ENCODE measurements at places on chromosomes 7 and 10. TPM values are rescaled to one million over a fixed set of nuclear protein-coding genes. Genes with fewer than 3 reads are reported as not detected.

FZD1 gene
- 0.61 TPM for total RNA-seq

GRCh38 chr10:129033790-129034272, 433.2 kb upstream of the MGMT start:
- DNase-seq: no peak

NODAL gene
- 84.7 TPM for total RNA-seq

DNA sequence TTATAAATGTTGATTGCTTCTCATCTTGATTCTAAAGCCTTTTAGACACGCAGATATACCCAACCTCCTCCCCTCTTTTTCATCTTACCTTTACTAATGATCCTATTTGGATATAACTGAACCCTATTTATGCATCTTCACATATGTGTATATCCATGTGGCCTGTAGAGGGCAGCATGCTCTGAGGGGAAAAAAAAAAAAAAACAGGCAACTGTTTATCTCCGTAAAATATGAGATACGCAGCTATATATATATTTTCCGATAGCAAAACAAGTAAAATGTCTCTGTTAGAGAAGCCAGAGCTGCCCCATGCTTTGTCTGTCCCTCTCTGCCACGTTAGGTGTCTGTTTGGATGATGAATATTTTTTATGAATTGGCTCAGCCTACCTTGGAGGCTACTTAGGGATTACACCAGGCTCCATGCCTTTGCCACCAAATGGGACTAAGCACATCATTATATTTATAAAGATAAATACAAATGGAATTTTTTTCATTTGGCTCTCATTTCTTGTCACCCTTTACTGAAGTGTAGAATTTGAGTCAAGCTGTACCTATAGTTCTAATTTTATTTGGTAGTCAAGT, 174.8 kb upstream of the FZD1 start:
- no peak for DNase-seq

ARPC1A gene
- total RNA-seq: 169 TPM

GRCh38 chr10:11236234-11236633, 218.6 kb downstream of the CELF2 start:
- DNase-seq: no peak

GRCh38 chr10:37856881-37857286, 526 bp downstream of the ZNF248 start:
- no peak for DNase-seq

- no peak for DNase-seq
Measured at GRCh38 chr7:101860316-101861217, 43.1 kb downstream of the CUX1 start.

ZDHHC6 gene
- total RNA-seq: 35.2 TPM

RHOBTB1 gene
- 2.5 TPM for total RNA-seq

DNA sequence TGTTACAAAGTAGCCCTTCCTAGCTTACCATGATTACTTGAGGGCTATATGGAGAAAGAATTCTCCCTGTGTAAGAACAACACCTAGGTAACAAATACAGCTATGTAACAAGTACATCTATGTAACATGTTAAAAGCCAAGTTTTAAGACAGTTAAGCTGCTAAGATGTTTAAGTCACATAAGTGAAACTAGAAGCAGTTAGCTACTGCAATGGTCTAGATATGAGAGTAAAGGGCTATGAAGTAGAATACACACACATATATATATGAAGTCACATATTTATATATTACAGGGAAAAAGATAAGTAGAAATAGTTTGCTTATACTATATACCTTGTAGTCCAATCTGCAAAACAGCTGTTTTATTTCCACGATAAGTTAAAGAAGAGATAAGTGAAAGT, 14.4 kb downstream of the POT1 start:
- no peak for DNase-seq

SPDYE2 gene
- total RNA-seq: not detected

SFTPA1 gene
- not detected for total RNA-seq

DNA sequence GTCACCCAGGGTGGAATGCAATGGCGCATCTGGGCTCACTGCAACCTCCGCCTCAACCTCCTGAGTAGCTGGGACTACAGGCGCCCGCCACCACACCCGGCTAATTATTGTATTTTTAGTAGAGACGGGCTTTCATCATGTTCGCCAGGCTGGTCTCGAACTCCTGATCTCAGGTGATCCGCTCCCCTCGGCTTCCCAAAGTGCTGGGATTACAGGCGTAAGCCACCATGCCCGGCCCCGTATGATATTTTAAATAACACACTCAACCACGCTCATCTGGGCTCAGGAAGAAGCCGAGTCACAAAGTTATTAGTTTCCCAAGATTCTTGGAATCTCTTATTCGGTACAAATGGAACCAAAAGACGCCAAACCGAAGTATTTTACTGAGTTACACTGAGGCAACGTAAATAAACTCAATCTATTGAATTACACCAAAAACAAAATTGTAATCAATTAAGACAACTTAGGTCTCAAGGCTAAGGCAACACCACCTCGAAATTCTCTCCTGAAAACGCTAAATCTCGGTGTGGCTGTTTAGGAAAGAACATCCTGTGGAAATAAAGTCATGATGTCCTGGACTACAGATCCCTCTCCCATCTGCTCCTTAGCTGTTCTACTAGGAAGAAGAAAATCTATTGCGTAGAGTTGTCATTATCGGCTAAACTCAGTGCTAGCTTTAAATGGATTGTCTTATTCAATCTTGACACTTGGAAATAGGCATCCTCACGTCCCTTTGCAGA, 910 bp downstream of the ARHGAP19 start:
- no peak for DNase-seq

DNA sequence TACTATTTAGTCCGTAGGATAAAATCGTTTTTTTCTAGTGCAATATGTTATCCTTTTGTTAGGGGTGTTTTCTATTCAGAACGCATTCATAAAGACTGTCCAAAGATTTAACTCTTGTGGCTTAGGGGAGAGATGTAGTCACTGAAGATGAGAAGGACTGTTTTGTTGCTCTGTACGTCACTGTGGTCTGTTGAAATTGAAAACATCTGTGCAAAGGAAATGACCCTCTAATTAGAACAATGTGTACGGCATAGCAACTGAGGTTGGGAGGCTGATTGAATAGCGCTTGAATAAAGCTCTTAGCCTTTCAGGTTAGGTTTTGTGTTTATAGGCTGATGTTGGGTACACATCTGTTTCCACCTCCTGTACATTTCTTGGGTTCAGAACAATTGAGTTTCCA, 453.4 kb upstream of the AKR1E2 start:
- DNase-seq: no peak

VIPR2 gene
- 1.6 TPM for total RNA-seq

- DNase-seq: no peak
Measured at GRCh38 chr10:78956391-78956790, 112.4 kb upstream of the ZMIZ1 start.

DNA sequence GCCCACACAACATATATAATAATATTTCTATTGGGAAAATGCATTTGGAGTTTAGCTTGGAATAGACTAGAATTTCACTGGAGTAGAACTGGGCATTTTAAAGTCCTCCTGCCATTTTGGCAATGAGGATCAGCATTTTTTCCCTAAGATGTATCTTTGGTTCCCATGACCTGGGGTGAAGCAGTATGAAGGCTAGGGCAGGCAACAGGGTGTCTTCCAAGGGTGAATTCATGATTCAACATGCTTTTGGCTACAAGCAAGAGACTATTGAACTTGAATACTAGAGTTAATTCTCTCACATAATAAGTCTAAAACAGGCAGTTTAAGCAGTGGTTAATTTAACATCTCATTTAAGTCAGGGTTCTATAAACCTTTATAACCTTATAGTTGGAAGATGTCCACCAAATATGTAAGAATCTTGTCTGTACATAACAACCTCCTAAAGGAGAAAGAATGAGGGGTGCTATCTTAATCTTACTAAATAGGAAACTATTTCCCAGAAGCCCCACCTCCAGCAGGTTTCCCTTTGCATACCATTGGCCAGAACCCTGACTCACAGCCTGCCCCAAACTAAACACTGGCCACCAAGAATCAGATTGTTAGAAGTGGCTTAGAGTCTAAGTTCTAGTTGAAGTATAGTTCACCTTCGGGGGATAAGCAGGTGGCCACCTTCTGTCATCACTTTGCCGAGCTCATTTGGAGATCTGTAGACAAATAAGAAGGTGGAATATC, 96.0 kb upstream of the PRPS1L1 start:
- no peak for DNase-seq

- no peak for DNase-seq
Measured at GRCh38 chr7:139772115-139772514, 5.7 kb downstream of the HIPK2 start.

- no peak for DNase-seq
Measured at GRCh38 chr10:14144451-14144850, 186.3 kb downstream of the FRMD4A start.

GRCh38 chr7:135901585-135902540, 75.3 kb downstream of the MTPN start:
- DNase-seq: no peak

TMEM140 gene
- not detected for total RNA-seq

NPC1L1 gene
- 0.07 TPM for total RNA-seq

GRCh38 chr7:134814730-134815364, 35.4 kb downstream of the CALD1 start:
- no peak for DNase-seq

DNA sequence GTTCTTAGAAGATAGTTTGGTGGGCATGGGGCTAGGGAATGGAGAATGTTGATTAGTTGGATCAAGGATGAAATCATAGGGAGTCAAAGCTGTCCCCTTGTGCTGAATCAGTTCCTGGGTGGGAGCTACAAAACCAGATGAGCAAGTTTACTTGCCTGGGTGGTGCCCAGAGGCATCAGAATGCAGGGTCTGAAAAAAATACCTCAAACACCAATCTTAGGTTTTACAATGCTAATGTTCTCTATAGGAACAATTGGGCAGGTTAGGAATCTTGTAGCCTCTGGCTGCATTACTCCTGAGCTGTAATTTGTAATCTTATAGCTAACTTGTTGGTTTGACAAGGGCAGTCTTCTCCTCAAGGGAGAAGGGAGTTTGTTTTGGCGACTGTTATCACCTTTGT, 34.4 kb downstream of the LHFPL3 start:
- peak; percentile 32 for DNase-seq

OR2A42 gene
- total RNA-seq: not detected

DNA sequence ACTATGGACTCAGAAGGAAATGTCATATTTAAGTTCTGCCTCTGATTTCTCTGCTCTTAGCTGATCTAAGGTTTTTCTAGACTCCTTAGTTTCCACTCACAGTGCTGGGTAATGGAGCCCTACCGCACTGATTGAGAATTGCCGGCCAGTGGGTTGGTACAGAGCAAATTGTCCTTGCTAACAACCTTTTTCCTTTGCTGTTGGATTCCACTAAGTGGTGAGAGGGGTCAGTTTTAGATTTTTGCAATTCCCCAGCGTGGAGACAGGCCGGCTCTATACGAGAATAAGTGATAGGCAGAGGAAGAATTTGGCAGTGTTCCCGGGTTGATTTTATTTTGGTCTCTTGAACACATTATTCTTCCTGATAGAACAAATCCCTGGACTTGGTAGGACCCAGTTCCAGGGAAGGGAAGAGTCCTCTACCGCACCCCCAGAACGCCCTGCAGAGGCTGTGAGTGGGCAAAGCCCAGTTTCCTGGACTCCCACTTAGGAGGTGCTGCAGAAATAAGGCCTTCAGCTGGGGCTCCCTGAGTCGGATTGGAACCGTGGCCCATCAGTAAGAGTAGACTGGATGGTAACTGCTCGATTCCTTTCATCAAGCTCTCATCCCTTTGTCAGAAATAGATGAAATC, 3.0 kb upstream of the NRP1 start:
- DNase-seq: no peak

- DNase-seq: no peak
Measured at GRCh38 chr10:31070691-31071090, 39.0 kb upstream of the ZNF438 start.

- DNase-seq: no peak
Measured at GRCh38 chr10:121532292-121532864, 65.9 kb downstream of the FGFR2 start.

- no peak for DNase-seq
Measured at GRCh38 chr7:66213637-66214036, 8.5 kb downstream of the TPST1 start.

DNA sequence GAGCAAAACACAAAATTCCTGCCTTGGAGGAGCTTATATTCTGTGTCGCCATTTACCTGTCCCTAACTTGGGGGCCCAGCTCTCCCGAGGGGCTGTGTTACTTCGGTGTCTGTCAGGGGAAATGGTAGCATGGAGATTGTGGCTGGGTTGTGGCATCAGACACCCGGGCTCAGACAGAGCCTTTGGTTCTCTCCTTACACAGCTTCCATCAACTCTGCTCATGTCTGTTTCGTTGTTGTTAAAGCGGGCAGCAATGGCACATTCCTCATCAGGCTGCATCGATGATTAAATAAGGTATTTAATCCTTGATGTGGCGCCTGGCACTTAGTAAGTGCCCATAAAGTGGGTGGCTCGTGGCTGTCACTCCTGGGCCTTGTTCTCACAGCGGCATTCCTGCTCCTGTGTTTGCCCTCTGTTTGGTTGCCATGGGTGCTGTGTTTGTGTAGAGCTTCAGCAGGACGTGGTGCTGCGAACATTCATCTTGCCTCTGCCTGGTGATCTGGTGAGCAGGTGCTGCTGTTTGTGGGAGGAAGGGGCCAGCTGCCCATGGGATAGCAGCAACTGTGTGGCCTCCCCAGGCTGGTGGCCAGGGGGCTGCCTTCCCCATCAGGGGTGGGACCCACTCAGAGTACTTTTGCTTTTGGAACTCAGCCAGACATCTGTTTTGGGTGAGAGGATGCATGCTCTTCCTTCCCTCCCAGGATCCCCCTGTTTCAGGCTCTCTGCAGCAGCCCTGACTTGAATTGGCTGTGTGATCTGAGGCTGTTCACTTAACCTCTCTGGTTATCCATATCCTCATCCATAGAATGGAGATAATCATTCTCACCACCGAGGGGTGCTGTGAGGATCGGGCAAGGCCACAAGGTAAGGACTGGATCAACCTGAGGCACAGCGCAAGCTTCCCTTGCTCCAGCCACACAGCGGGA, 207.2 kb upstream of the SVIL start:
- DNase-seq: peak; percentile 50

- no peak for DNase-seq
Measured at GRCh38 chr10:121516093-121516865, 82.0 kb downstream of the FGFR2 start.

GRCh38 chr7:95396136-95397032, at the start of gene PON3:
TSS of gene PON3 (minus strand) at chr7:95396375. CDS start at chr7:95396350, 25 bp downstream.
- DNase-seq: peak; percentile 66

DNA sequence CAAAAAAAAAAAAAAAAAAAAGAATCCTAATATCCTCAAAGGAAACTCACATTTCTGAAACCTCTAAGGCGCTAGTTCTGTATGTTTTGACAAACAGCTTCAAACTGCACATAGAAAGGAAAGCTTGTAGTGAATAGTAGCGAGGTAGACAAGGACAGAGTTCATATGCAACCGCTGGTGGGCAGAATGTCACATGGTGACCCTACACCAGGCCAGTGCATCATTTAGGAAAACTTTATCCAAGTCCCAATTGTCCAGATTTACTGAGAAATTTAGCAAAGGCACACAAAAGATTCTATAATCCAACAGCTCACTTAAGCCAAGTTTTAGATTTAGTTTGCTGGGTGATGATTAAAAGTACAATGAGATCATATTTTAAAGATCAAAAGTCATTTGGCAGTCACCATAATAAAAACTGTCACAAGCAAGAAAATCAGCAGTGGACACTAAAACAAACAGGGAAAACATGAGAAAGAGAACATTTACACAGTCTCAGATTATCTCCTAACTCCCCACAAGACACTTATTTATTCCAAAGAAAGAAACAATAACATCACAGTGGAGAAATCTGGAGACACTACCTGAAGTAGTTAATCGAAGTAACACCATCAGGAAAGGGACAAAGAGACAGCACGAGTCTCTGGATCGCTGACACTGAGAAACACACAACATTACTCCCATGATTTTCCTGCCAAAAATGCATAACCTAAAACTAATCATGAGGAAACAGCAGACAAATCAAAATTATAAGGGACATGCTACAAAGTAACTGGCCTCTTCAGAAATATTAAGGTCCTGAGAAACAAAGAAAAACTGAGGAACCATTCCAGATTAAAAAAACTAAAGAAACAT, 20.2 kb downstream of the FAM204A start:
- DNase-seq: no peak

TMEM229A gene
- 0.46 TPM for total RNA-seq

Data from H9 (cell line).